Thymus (tissue), 14 donors: ENCODE measurements at places on chromosomes 2 and 18.

DNA sequence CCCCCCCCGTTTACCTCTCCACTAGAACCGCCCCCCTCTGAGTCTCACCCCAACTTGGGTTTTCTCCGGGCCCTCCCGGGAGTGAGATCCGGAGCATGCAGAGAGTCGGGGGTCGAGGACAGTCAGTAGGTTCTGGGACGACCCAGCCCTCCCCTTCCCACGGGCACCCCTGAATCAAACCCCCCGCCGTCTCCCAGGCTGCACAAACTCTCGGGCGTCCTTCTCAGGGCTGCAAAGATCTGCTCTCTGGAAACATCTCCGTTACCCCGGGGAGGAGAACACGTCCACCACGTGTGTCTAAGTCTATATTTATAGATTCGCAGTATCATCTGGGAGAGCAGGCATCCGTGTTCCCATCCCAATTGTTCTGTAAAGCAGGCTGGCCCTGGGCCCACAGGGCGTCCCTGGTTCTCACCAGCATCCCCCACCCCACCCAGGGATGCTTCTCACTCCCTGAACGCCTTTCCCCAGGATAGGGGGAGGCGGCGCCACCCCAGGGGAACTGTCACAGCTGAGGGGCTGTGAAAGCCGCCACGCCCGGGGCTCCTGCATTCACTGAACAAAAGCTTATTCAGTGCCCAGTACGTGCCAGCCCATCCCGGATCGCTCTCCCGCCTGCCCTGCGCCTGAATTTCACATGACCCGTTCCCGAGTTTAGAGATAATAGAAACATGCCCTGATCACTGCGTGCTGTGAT, 765 bp upstream of the DIPK1C start:
- DNase-seq: no peak

DNA sequence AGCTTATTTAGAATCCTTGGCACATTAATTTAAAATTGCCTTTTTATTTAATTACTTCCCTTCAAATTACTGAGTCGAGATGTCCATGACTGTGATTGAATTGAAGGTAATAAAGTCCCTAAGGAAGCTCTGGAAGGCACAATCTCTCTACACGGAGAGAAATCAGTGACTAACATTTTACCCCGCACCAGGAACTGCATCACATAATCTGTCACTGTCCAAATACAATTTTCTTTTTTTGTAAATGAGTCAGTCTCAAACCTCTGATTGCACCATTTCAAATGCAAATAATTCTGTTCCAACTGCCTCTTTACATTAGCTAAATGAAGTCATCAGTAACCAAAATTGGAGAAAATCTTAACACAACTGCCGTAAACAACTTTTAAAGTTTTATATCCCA, 311.9 kb downstream of the CCDC178 start:
- DNase-seq: no peak

DNA sequence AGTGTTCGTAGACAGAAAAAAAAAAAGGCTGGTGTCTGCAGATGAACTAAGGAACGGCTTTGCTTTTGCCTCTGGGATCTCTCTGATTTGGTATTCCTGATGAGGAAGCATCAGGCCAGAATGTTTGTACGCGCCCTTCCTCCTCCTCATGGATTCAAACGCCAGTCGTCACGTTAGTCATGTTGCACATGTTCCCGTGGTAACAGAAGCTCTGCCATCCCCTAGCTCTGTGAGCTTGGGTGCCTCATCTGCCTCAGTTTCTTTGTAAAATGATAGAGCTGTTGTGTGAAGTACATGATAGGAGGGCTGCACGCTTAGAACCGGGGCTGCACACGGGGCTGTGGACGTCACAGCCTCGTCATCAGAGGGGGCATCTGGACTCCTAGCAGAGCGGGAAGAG, 47.0 kb downstream of the TSHZ1 start:
- DNase-seq: no peak

DNA sequence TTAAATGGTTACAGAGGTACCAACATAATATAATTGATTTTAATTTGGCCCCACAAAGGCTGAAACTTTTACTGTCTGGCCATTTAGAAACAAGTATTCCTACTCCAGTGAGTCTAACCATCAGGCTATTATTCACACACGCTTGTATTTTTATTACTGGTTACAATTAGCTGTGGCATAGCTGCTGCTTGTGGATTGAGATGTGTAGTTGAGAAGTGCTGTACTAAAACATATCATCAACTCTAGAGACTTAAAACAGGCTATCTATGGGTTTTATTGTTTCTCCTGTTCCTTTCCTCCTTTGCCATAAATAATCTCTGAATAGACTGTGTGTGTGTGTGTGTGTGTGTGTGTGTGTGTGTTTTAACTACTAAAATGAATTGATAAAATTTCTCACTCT, 530.2 kb downstream of the CCDC85A start:
- no peak for DNase-seq
